Stimulated activated memory B cell treated with anti-CD40 and anti-IgM and Interleukin-4, amounts not matched to agents 10 μg/mL and 1 μg/mL and 100 μg/mL, for 72 hours (primary cell): ENCODE measurements at places on chromosomes 3 and 15.

GRCh38 chr15:32819448-32819847 is 101.6 kb downstream of the GREM1 start:
- H3K4me1 ChIP-seq = peaks cover 6% of the 10 kb centered on the region
- peaks cover 33% of the 10 kb centered on the region for H3K27me3 ChIP-seq

DNA sequence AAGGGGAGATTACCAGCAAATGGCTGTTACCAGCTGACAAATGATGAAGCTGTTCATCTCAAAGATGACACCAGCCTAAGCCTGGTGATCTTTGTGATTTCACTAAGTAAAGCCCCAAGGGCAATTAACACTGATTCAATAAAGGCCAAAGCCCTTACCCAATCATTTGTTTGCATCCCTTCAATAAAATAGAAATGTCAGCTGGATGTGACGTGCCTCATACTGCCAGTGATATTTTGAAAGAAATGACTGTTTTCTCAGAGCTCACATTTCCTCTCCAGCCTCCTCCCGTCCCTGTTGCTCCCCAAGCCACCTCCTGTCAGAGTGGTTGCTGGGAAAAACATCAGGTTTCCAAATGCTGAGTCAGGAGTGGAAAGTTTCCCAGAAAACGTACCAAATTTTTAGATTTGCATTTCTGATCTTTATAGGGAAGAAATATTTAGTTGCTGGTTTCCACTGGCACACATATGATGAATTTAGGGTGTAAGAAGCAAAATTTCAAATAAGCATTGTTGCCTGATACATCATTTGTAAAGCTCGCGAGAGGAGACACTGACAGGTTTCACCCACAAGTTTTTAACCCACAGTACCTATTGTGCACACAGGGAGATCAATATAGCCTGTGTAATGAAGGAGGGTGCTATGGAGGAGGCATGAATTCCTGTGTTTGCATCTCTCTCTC is 21.0 kb downstream of the C2CD4A start:
- H3K27me3 ChIP-seq = no peaks in the 10 kb centered on the region
- no peaks in the 10 kb centered on the region for H3K4me1 ChIP-seq
- H3K4me3 ChIP-seq = no peak overlapping the region
- peaks cover 8% of the 10 kb centered on the region for H3K36me3 ChIP-seq

DNA sequence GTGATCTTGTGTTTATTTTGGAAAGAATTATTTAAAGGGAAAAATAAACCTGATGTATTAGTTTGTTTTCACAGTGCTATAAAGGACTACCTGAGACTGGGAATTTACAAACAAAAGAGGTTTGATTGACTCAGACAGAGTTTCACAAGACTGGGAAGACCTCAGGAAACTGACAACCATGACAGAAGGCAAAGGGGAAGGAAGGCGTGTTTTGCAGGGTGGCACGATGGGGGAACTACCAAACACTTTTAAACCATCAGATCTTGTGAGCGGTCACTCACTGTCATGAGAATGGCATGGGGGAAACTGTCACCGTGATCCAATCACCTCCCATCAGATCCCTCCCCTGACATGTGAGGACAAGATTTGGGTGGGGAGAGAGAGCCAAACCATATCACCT is 87.0 kb downstream of the TP63 start:
- no peaks in the 10 kb centered on the region for H3K36me3 ChIP-seq
- no peaks in the 10 kb centered on the region for H3K27me3 ChIP-seq
- H3K4me3 ChIP-seq = no peak overlapping the region
- H3K27ac ChIP-seq = no peak overlapping the region
- no peaks in the 10 kb centered on the region for H3K4me1 ChIP-seq
- ATAC-seq = no peak

DNA sequence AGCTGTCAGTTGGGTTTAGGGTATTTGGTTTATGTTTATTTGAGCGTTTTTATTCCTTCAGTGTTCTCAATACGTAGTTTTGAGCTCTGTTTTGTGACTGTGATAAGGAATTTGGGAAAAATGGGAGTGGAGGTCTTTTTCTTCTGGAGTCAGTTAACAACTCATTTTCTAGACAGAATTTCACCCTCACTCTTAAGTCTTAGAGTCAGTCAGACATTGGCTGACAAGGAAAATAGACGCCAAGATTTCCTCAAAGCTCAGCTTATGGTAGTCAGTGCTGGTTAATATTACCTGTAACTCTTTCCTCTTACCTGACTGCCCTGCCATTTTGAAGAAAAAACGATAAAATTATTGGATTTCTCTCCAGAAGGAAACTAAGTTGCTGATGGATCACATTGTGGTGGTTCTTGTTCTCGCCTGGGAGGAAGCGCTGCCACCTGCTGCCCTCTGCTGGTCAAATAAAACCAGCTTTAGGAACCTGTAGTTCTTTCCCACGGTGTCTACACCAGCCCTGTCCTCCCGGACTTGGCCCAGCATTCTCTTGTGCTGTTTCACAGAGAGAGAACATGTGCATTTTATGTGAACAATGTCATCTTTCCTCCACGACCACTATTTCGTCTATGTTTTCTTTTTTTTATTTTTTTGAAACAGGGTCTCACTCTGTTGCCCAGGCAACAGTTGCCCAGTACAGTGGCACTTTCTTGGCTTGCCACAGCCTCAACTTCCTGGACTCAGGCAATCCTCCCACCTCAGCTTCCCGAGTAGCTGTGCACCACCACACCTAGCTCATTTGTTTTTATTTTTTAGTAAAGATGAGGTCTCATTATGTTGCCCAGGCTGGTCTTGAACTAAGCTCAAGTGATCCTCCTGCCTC is 41.4 kb upstream of the UMPS start:
- H3K36me3 ChIP-seq = no peaks in the 10 kb centered on the region
- H3K4me3 ChIP-seq = no peak overlapping the region
- ATAC-seq = peak; percentile 81
- H3K27ac ChIP-seq = no peak overlapping the region
- H3K4me1 ChIP-seq = peaks cover 7% of the 10 kb centered on the region

GRCh38 chr3:67593761-67594234 is 60.6 kb downstream of the SUCLG2 start:
- peaks cover 6% of the 10 kb centered on the region for H3K4me1 ChIP-seq
- H3K27ac ChIP-seq = no peak overlapping the region
- no peak overlapping the region for H3K4me3 ChIP-seq

- no peak overlapping the region for H3K27ac ChIP-seq
- H3K4me3 ChIP-seq = no peak overlapping the region
- H3K36me3 ChIP-seq = peaks cover 6% of the 10 kb centered on the region
- peaks cover 8% of the 10 kb centered on the region for H3K4me1 ChIP-seq
- peaks cover 19% of the 10 kb centered on the region for H3K27me3 ChIP-seq
These were observed 184.1 kb upstream of the HES1 start for GRCh38 chr3:193951859-193952258.

DNA sequence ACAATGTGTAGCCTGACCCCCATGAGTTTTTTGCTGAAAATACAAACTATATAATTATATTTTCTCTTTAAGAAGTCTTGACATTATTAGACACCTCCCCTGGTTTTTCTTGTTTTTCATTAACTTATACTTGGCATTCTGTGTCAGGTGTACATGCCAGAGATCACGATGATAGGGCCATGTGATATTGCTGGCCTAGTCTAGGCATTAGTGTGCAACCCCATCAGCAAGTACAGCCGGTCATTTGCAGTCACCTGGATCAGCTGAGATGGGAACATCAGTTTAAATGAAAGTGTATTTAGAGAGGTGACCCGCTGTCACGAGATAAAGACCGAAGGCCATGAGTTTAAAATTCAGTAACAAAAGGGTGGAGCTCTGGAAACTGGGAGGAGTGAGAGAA is 12.6 kb upstream of the SPPL2A start:
- H3K4me3 ChIP-seq = no peak overlapping the region
- no peak overlapping the region for H3K27ac ChIP-seq
- no peaks in the 10 kb centered on the region for H3K36me3 ChIP-seq
- no peaks in the 10 kb centered on the region for H3K27me3 ChIP-seq

DNA sequence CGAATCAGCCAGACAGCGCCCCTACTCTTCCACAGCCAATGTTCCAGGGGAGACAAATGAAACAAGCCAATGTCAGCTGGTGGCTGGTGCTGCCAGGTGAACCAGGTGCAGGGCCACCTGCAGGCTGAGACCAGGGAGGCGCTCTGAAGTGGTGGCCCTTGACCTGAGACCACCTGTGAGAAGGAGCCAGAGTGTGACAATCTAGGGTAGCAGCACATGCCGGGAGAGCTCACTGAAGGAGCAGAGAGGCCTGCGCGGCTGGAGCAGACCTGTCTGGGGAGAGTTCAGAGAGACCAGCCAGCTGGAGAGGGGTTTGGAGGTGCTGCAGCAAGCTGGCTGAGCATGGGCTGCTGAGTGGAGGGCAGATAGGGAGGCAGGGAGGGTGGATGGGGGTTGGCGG is 693 bp upstream of the STAB1 start:
- H3K4me1 ChIP-seq = peaks cover 13% of the 10 kb centered on the region
- H3K4me3 ChIP-seq = no peak overlapping the region
- no peak for ATAC-seq

DNA sequence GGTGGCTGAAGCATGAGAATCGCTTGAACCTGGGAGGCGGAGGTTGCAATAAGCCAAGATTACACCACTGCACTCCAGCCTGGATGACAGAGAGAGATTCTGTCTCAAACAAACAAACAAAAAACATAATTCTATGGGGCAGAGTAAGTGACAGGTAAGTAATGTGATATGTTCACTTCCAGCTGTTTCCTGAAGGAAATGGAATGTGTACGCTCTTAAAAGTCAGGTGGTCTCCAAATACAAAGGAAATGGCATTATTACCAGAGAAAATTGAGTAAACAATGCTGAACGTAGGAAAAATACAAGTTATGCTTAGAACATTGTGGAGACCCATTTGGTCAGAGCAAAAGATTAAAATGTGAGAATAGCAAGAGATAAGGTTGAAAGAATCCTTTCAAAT is 278.5 kb downstream of the SCAPER start:
- H3K4me3 ChIP-seq = no peak overlapping the region
- H3K4me1 ChIP-seq = no peaks in the 10 kb centered on the region
- ATAC-seq = no peak
- no peaks in the 10 kb centered on the region for H3K27me3 ChIP-seq
- no peak overlapping the region for H3K27ac ChIP-seq

- H3K4me1 ChIP-seq = peaks cover 75% of the 10 kb centered on the region
- peaks cover under 1% of the 10 kb centered on the region for H3K36me3 ChIP-seq
- peak overlapping the region; percentile 90 for H3K27ac ChIP-seq
- peak overlapping the region; percentile 70 for H3K4me3 ChIP-seq
These were observed 19.6 kb downstream of the CD86 start for GRCh38 chr3:122074621-122075265.

DNA sequence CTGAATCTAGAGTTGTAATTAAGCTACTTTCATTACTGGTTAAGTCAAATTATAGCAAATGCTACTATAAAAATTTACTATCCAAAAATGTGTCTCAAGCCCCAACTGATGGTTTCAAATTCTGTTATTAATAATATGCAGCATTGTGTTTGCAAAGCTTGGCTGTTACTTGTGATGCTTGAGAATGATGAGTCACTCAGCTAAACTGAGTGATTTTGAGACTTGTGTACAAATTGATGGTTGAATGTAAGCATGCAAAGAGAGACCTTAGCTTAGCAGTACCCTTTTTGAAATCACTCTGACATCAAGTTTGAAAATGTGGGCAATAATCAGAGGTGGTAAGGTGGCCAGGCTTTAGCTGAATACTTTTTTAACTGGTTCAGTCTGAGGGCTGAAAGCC is 27.6 kb downstream of the OPA1 start:
- no peak overlapping the region for H3K4me3 ChIP-seq
- H3K4me1 ChIP-seq = no peaks in the 10 kb centered on the region
- no peak overlapping the region for H3K27ac ChIP-seq
- no peak for ATAC-seq
- peaks cover 48% of the 10 kb centered on the region for H3K36me3 ChIP-seq
- no peaks in the 10 kb centered on the region for H3K27me3 ChIP-seq

DNA sequence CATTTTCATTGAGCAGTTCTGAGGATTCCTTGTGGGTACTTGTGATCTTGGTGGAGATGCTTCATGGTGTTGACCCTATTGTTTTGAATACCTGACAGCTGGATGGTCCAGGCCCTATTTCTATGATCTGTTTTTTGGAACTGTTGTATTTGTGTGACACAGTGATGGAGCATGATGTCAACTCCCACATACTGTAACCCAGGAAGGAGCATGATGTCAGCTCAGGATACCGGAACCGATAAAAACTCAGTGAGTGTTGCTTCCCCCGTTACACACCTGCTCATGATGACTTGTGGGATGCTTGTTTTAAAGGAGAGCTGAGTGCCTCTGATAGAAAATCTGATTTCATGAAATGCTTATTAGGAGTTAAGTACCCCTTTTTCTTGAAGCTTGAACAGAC is 45.1 kb downstream of the ZBTB38 start:
- H3K36me3 ChIP-seq = peaks cover 57% of the 10 kb centered on the region
- peak overlapping the region; percentile 5 for H3K4me3 ChIP-seq
- H3K27ac ChIP-seq = peak overlapping the region; percentile 93
- ATAC-seq = no peak
- H3K27me3 ChIP-seq = no peaks in the 10 kb centered on the region

GRCh38 chr3:44444896-44445691 is 32.4 kb downstream of the ZNF445 start:
- no peak for ATAC-seq
- H3K27ac ChIP-seq = no peak overlapping the region
- H3K4me1 ChIP-seq = peaks cover 14% of the 10 kb centered on the region
- H3K27me3 ChIP-seq = no peaks in the 10 kb centered on the region

DNA sequence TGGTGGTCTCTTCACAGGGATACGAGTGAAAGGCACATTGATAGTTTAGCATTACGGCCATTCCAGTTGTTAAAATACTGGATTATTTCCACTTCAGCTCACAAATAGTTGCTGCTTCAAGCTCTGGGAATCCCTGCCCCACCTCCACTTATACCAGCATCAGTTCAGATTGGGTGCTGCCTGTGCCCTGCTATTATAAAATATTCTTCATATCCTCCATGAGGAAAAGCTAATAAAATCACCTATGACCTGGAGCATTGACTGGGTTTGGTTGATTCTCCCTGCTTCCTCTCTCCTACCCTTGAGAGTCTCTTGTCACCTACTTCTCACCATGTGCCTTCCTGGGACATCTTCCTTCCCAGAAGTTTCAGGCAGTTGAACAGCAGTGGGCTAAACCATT is 529.0 kb downstream of the MCTP2 start:
- H3K27ac ChIP-seq = no peak overlapping the region
- H3K27me3 ChIP-seq = no peaks in the 10 kb centered on the region
- no peaks in the 10 kb centered on the region for H3K4me1 ChIP-seq
- H3K4me3 ChIP-seq = no peak overlapping the region
- no peak for ATAC-seq
- no peaks in the 10 kb centered on the region for H3K36me3 ChIP-seq

- H3K4me1 ChIP-seq = peaks cover 18% of the 10 kb centered on the region
- ATAC-seq = no peak
- H3K4me3 ChIP-seq = no peak overlapping the region
These were observed 6.2 kb upstream of the BDH1 start for GRCh38 chr3:197561926-197562325.

DNA sequence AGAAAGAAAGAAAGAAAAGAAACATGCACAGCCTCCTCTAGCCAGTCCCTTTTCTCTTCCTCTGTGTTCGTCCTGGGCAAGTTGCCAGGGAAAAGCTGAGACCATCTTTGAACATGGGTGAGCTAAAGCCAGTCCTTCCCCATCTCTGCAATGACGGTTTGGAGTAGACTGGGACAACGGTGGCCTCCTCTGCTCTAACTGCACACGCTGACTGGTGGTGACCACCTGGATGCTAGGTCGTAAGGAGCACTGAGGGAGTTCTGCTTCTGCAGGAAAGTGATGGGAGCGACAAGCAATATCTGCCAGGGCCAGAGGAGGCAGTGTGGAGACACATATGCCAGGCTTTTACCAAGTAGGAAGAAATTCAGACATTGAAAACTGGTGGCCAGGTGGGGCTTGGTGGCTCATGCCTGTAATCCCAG is 111.7 kb downstream of the NUP210 start:
- H3K36me3 ChIP-seq = no peaks in the 10 kb centered on the region
- H3K4me3 ChIP-seq = no peak overlapping the region
- no peaks in the 10 kb centered on the region for H3K4me1 ChIP-seq
- ATAC-seq = peak; percentile 44
- H3K27ac ChIP-seq = no peak overlapping the region
